ENCODE measurements at places on chromosomes 2 and 18. TPM values are rescaled to one million over a fixed set of nuclear protein-coding genes. Genes with fewer than 3 reads are reported as not detected.

GRCh38 chr18:58682429-58683069, 11.3 kb downstream of the MALT1 start:
- peak; percentile 49 for DNase-seq

DNA sequence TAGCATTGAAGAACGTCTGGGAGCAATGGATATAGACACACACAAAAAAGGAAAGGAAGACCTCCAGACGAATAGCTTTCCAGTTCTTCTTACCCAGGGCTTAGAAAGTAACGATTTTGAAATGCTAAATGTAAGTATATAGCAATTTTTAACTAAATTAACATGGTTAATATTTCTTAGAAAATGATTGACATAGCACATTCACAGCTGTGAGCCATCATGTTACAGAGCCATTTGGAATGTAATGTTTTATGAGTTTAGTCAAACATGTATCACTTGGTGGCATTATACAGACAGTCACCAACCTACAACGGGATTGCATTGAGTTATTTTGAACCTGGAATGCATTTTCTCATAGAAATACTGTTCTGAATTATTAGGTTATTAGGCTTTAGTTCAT, 35.1 kb downstream of the WDR43 start:
- no peak for DNase-seq

- peak; percentile 11 for DNase-seq
Measured at GRCh38 chr2:179107737-179108136, 57.8 kb upstream of the CCDC141 start.

GRCh38 chr2:170817093-170818035, 677 bp downstream of the GAD1 start:
- DNase-seq: peak; percentile 26

DNA sequence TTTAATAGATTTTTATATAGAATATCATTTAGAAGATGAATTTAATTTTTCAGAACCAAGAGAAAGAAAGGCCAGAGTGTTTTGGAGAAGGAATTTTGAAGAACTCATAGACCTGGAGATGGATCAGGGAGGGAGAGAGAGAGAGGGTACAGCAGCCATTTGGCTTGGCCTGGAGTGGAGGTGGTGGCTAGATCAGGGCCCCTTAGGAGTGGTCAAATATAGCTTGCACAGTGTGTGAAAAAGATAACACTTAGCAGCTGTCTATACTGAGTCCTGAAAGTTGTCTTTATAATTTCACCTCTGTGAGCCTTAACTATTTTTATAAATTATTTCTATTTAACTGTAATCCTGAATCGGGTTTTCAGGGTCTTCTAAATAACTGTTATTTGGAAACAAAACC, 38.8 kb upstream of the ACYP2 start:
- DNase-seq: no peak

DNA sequence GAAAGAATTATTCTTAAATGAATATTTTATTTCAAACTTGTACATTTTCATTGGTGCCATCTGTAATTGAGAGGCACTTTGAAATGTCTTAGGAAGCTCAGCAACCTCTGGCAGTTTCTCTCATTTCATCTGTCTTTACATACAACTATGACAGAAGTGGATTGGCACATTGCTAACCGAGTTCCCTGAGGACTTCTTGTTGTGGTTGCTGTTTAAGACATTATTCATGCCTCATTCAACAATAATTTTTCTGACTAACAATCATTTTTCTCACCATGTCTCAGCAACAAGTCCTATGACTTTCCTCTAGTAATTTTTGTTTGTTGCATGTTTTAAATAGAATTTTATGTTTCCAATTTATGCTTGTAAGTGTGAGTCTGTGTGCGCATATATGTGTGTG, 284.0 kb upstream of the CWC22 start:
- peak; percentile 60 for DNase-seq

- no peak for DNase-seq
Measured at GRCh38 chr2:132747046-132747445, 77.0 kb upstream of the LYPD1 start.

DNA sequence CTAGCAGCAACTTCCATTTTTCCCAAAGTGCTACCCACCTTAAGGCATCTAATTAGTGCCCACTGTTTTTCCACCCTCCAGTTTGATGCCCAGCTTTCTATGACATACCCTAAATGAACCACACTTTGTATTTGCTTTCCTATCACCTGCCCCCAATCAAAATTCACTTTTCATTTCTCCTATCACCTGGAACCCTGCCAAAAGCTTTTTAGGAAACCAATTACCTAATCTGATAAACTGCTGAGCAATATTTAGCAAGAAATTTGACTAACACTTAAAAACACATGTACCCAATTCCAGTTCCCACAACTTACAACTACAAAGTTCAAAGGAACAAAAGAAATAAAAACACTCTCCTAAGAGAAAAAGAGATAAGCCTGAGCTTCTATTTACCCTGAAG, 71.7 kb downstream of the IKZF2 start:
- no peak for DNase-seq

GRCh38 chr2:212078103-212078502, 460.5 kb downstream of the ERBB4 start:
- DNase-seq: no peak

DNA sequence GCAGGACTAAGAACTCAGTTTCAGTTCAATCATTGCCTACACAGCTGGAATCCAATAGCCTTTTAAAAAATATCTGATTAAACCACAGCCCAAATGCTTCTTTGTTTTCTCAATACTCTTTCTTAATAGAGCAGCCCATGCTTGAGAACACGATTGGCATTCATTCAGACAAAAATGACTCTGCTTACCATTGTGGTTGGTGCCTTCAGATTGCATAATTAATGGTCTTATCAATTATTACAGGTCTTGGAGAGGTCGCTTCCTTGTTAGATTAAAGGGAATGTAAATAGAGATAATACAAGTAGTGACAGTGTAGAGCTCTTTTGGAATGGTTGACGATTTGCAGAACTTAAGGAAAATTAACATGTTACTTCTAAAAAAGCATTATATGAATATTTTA, 107.2 kb downstream of the RNF152 start:
- DNase-seq: no peak

- peak; percentile 33 for DNase-seq
Measured at GRCh38 chr18:27803957-27804356, 373.0 kb downstream of the CDH2 start.

DNA sequence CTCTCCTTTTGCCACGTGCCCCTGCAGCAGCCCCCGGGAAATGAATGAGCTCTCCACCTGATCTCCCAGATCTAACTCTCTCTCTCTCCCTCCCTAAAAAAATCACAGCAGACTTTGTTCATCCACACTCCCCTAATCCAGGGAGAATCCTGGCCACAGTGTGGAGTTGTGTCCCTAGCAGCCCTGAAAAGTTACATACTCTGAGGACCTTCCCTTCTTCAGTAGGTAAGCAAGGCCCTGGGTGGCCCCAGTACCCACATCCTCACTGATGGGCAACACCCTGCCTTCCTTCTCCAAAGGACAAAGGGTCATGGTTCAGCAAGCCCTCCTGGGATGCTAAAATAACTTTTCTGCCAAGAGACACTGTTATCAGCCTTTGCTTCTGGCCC, 76.9 kb upstream of the GLI2 start:
- DNase-seq: no peak

RTKN gene
- total RNA-seq: 23.1 TPM

E2F6 gene
- 31.2 TPM for total RNA-seq

MYOM1 gene
- total RNA-seq: not detected

LANCL1 gene
- total RNA-seq: 71.0 TPM

SDC1 gene
- total RNA-seq: 241 TPM

ATP6V1B1 gene
- total RNA-seq: not detected

GCG gene
- total RNA-seq: not detected

All from A172 (cell line).